Central memory CD4-positive, alpha-beta T cell (primary cell): ENCODE measurements at places on chromosomes 5 and 9.

DNA sequence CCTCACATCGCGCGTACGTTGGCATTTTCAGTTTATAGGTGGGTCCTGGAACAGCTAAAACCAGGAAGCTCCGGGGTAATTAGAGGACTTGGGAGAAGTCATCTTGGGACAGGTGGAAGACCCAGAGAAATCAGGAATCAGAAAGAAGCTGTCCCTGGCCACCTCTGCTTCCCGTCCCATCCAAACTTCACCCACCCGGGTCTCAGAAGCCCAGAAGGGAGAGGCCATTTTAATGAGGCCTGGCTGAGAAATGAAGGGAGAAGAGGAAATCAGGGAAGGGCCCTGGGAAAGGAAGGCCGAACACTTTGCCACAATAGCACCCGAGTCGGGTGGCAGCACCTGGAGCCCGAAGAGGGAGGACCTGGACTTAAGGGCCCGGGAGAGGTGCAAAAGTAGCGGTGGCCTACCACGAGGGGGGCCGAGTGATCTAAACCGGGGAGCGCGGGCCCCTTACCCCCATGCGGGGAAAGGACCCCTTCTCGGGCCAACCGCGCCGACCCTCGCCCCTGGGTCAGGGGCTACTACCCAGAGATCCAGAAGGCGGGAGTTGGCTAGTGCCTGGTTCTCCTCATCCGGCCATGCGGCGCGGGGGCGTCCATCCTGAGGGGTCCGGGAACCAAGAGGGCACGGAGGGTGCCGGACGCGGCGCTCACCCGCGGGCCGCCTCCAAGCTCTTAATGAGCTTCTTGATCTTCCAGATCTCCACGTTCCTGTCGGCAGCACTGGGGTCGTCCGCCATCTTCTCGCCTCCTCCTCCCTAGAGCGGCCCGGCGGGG lies 668 bp downstream of the ETF1 start:
- DNase-seq: peak; percentile 14

- DNase-seq: no peak
Observed at GRCh38 chr5:88780736-88781135, 102.2 kb downstream of the MEF2C start.

DNA sequence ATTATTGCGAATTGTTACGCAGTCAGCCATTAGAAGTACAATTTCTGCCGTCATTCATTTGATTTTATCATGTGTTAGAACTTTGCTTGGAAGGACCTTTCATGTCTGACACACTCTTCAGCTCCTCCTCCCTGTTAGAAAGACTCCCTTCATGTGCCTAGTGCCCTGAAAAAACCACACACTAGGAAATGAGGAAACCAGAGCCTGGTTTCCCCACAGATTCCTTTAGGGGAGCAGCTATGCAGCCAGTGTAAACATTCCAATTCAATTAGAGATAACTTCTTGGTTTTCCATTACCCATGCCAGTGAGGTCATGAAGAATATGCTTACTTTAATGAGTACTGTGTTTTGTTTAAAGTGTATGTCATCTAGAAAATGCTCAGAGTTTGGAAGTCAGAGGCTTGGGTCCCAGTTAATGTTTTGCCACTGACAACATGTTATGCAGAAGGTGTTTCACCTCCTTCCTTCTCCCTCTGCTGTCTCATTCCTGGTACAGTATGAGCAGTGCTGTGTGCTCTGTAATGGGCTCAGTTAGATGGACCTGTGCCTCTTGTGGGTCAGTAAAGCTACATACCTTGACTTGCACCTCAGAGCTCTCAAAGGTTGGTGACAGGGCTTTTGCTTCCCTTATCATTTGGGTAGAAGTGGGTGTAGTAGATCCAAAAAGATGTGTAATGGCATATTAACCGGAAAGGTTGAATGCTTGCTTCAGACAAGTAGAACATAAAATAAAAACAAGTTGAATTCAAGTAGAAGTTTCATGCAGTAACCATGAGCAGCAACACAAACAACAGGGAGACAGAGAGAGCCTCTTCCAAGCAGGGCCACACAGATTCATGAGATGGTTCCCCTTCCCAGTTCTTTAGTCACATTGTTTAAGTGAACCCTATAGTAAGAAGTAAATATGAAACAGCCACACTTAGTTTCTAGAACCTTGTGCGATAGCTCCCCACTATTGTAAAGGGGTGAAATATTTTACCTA lies 52.6 kb upstream of the TNFAIP8 start:
- no peak for DNase-seq

DNA sequence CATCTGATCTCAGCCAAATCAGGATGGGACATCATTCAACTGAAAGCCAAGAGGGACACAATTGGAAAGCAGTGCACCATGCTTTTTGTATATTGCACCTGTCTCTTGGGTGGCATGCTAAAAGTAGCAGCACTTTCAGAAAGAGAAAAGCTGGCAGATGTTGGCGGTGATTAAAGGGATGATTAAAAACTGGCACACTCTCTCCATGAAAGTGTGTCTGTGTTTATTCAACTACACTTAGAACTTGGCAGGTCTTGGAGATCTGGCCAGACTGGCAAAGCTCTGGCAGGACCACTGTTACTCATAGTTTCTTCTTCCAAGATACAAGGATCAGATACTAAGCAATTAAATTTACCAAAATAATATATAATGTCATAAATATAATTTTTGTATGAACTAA lies 112.9 kb upstream of the ELAVL2 start:
- DNase-seq: no peak

- no peak for DNase-seq
Observed at GRCh38 chr9:133226219-133227171, 17.4 kb upstream of the OBP2B start.

DNA sequence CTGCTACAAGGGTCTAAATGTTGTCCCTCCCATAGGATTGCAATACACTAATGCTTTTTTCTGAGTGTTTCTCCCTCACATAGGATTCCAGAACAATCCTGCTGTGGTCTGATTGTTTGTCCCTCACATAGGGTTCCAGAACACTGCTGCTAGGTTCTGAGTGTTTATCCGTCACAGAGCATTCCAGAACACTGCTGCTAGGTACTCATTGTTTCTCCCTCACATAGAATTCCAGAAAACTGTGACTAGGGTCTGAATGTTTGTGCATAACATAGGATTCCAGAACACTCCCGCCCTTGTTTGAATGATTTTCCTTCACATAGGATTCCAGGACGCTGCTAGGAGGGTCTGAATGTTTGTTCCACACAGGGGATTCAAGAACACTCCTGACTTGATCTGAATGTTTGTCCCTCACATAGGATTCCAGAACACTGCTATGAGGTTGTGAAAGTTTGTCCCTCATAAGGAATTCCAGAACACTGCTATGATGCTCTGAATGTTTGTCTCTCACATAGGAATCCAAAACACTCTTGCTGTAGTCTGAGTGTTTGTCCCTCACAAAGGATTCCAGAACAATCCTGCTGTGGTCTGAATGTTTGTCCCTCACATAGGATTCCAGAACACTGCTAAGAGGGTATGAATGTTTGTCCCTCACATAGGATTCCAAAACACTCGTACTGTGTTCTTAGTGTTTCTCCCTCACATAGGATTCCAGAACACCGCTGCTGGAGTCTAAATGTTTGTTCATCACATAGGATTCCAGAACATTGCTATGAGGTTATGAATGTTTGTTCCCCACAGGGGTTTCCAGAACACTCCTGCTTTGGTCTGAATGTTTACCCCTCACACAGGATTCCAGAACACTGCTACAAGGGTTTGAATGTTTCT lies 213.5 kb downstream of the FOXD4L6 start:
- no peak for DNase-seq

- DNase-seq: no peak
Observed at GRCh38 chr5:135095871-135096270, 61.8 kb upstream of the PITX1 start.
